Thymus (tissue), 14 donors: ENCODE measurements at places on chromosomes 1 and 21.

DNA sequence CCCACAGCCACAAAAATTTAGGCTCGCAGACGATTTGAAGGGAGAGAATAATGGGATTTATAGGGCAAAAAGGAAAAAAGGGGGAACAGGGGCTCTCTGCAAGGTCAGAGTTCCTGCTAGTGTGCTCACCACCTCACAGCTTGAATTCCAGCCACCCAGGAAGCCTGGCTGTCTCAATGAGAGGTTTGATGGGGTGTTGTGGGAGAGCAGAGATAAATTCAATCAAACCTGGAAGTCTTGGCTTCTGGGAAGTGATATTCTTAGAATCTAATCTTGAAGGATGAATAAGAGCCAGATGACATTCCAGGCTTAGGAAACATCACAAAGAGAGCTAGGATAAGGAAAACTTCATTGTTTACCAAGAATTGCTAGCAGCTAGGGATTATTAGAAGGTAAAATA, 47.4 kb upstream of the C21orf91 start:
- no peak overlapping the region for H3K27ac ChIP-seq
- no peak overlapping the region for H3K4me3 ChIP-seq
- H3K4me1 ChIP-seq, result no peaks in the 10 kb centered on the region
- no peaks in the 10 kb centered on the region for H3K36me3 ChIP-seq
- no peak for DNase-seq

- no peak overlapping the region for H3K4me3 ChIP-seq
- no peak overlapping the region for H3K27ac ChIP-seq
- no peak for DNase-seq
- H3K36me3 ChIP-seq, result no peaks in the 10 kb centered on the region
- no peaks in the 10 kb centered on the region for H3K4me1 ChIP-seq
- H3K27me3 ChIP-seq, result peaks cover 50% of the 10 kb centered on the region
Observed at GRCh38 chr21:33078907-33079582, 9.1 kb downstream of the OLIG1 start.

DNA sequence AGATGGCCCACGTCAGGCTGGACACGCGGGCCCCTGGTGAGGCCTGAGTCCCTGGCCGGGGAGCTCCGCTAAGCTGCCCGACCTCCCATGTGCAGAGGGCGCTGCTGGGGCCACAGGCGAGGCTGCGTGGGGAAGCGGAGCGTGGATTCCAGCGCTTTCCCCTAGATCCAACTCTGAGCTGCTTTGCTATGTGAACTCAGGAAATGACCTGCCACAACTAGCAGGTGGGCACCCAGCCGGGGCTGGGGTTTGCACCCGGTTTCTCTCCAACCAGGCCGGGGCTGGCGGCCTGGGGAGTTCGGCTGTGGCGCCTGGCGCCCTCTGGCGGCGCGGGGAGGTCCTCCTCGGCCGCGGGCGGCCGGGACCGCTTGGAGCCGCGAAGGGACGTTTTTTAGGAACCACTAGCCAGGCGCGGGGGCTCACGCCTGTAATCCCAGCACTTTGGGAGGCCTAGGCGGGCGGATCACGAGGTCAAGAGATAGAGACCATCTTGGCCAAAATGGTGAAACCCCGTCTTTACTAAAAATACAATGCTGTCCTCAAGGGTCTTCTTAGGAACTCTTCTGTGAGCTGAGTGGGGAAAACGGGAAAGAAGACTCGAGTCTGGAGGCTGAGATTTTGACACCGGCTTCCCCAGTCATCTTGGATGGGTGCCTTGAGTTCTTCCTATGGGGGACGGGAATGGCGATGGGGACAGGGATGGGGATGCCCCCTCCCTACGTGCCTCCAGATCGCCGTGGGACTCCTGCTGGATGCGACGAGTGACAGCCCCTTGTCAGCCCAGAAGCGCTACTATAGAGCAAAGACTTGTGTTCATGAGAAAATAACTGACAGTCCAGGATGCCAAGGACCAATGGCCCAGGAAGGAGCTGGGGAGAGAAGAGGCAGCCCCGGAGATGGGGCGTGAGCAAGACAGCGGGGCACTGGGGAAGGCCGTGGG, 12.6 kb downstream of the PYCR2 start:
- peaks cover 9% of the 10 kb centered on the region for H3K36me3 ChIP-seq
- DNase-seq, result peak; percentile 58
- no peaks in the 10 kb centered on the region for H3K27me3 ChIP-seq
- peaks cover 5% of the 10 kb centered on the region for H3K4me1 ChIP-seq

GRCh38 chr1:75985827-75986226, 53.6 kb upstream of the ASB17 start:
- H3K4me3 ChIP-seq, result no peak overlapping the region
- H3K36me3 ChIP-seq, result no peaks in the 10 kb centered on the region
- no peak for DNase-seq
- H3K27me3 ChIP-seq, result no peaks in the 10 kb centered on the region
- no peaks in the 10 kb centered on the region for H3K4me1 ChIP-seq

GRCh38 chr21:14737922-14738321, 191.8 kb upstream of the SAMSN1 start:
- no peak overlapping the region for H3K4me3 ChIP-seq
- peak; percentile 74 for DNase-seq
- H3K27ac ChIP-seq, result no peak overlapping the region

GRCh38 chr1:34900775-34901502, 28.5 kb downstream of the DLGAP3 start:
- no peak overlapping the region for H3K27ac ChIP-seq
- no peaks in the 10 kb centered on the region for H3K36me3 ChIP-seq
- no peaks in the 10 kb centered on the region for H3K27me3 ChIP-seq
- no peak for DNase-seq
- H3K4me3 ChIP-seq, result no peak overlapping the region

GRCh38 chr1:205637854-205638468, 6.2 kb upstream of the ELK4 start:
- H3K4me1 ChIP-seq, result no peaks in the 10 kb centered on the region
- no peak overlapping the region for H3K4me3 ChIP-seq
- no peak overlapping the region for H3K27ac ChIP-seq
- no peaks in the 10 kb centered on the region for H3K27me3 ChIP-seq
